Lower leg skin (tissue), 4 donors: ENCODE measurements at places on chromosomes 12 and 14.

- DNase-seq, result no peak
Observed at GRCh38 chr14:55117803-55118441, 11.1 kb upstream of the LGALS3 start.

DNA sequence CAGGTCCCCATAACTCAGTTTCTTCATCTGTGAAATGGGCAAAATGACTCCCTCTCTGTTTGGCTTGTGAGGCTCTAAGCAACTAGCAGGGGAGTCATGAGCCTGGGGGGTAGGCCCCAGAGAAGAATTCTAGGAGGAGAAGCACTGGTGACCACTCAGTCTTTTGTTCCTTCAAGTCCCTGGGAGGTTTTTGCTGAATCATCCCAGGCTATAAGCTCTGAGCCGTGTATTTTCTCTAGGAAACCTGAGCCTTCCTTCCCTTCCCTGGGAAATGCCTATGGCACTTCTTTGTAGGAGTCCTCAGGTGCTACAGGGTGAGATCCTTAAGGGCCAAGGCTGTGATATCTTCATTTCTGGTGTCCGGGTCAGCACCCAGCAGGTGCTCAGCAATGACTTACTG lies 4.5 kb downstream of the RPH3A start:
- no peak for DNase-seq

DNA sequence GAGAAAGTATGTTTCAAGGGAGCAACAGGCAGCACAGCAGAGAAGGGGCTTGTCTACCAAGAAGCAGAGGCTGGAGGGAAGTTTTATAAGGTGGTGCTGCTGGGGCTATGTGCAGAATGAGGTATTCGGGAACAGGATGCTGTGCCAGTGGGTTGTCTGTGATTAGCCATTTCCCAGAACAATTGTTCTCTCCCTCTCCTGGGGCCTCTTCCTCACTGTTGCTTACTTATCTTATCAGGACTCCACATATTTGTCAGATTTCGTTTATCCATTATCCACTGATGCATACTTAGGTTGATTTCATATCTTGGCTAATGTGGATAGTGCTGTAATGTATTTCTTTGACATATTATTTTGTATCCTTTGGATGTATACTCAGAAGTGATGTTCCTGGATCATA lies 195.1 kb upstream of the RTL1 start:
- DNase-seq, result peak; percentile 1

DNA sequence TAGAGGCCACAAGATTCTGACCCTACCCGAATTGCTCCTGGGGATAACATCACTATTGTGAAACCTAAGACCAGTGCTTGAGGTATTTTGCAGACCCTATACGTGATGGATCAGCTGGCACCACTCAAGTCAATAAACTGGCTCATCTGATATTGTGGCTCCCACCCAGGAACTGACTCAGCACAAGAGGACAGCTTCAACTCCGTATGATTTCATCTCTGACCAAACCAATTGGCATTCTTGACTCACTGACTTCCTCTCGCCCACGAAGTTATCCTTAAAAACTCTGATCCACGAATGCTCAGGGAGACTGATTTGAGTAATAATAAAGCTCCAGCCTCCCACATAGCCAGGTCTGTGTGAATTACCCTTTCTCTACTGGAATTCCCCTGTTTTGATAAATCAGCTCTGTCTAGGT lies 1036.1 kb upstream of the TMEM132C start:
- DNase-seq, result no peak

- no peak for DNase-seq
Observed at GRCh38 chr12:126369487-126370463, 1304.5 kb downstream of the AACS start.

DNA sequence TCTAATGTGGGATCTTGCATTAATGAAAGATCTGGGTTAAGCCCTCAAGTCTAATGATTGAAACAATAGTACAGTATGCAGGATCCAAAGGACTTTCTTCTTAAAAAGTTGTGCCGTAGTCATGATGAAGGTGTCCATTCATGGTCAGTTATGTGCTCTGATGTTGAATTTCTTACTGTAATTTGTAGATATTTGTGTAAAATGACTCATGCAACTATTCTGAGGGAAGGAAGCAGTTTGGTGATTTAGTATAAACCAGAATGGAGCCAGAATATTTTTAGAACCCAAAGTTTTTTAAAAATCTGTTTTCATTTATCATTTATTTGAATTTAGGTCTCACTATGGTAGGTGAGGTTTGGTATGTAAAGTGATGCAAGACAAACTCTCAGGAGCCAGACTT lies 151.2 kb downstream of the AKAP6 start:
- no peak for DNase-seq

DNA sequence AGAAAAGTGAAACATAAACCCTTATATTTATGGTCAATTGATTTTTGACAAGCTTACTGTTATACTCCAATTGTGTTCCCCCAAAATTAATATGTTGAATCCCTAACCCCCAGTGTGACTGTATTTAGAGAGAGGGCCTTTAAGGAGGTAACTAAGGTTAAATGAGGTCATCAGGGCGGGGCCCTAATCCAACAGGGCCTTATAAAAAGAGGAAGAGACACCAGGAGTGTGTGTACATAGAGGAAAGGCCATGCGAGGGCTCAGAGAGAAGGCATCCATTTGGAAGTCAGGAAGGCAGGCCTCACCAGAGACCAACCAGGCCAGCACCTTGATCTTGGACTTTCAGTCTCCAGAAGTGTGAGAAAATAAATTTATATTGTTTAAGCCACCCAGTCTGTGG lies 6.5 kb upstream of the VTI1B start:
- DNase-seq, result no peak

- DNase-seq, result no peak
Observed at GRCh38 chr12:51753980-51754675, 94.4 kb downstream of the FIGNL2 start.

DNA sequence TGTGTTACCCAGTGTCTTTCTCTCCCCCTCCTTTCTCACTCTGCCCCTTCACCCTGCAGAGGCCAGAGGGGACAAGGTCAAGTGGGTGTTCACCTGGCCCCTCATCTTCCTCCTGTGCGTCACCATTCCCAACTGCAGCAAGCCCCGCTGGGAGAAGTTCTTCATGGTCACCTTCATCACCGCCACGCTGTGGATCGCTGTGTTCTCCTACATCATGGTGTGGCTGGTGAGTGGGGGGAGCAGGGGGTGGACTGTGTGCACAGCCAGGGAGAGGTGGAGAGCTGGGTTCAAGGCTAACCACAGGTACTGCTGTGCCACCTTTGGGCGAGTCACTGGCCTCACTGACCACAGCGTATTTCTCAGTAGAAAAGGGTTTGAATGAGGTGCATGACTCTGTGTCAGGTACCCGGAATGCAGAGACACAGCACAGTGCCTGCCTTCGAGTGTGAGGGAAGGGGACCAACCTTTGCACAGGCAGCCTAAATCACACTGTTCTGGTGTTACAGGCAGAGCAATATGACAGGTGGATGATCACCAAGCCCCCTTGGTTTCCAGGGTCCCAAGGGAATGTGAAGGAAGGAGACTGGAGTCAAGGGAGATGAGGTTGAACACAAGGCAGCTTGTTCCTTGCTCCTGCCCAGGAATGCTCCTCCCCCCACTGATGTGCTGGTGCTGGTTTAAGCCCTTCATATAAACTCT lies 30.8 kb upstream of the RIN3 start:
- peak; percentile 76 for DNase-seq

GRCh38 chr12:57029457-57029856 lies 13.1 kb upstream of the TAC3 start:
- DNase-seq, result no peak

- no peak for DNase-seq
Observed at GRCh38 chr12:29282031-29282816, 98.7 kb downstream of the ERGIC2 start.

DNA sequence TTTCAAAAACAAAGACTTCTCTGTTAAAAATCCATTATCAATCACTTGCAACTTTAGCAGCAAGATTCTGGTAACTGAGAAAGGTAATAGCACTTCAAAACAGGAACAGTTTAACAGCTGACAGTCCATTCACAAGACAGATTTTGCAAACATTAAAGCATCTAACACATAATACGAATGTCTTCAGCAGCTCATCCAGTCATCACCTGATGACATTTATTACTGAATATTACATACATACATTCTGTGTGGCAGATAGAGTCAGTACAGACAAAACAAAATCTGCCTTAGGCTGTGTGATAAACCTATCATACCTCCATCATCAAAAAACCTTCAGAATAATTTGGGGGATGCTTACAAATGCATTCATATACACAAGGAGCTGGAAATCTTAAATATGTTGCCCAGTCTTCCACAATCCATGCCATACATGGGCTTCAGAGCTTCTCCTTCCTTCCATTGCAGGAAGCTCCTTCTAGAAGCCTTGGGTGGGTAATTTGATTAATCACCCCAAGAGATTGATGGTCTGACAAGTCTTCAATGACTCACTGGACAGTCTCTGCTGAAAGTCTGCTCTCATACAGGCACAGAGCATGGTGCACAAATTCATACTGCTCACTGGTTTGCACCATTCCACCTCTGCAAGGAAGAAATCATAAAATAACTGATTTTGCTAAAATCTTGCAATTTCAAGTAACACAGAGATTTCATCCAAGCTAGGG lies 1.6 kb upstream of the PTPRB start:
- DNase-seq, result no peak

- DNase-seq, result no peak
Observed at GRCh38 chr14:103014466-103015228, 42.7 kb downstream of the CDC42BPB start.

- peak; percentile 29 for DNase-seq
Observed at GRCh38 chr14:50395448-50395847, 1.2 kb downstream of the CDKL1 start.

DNA sequence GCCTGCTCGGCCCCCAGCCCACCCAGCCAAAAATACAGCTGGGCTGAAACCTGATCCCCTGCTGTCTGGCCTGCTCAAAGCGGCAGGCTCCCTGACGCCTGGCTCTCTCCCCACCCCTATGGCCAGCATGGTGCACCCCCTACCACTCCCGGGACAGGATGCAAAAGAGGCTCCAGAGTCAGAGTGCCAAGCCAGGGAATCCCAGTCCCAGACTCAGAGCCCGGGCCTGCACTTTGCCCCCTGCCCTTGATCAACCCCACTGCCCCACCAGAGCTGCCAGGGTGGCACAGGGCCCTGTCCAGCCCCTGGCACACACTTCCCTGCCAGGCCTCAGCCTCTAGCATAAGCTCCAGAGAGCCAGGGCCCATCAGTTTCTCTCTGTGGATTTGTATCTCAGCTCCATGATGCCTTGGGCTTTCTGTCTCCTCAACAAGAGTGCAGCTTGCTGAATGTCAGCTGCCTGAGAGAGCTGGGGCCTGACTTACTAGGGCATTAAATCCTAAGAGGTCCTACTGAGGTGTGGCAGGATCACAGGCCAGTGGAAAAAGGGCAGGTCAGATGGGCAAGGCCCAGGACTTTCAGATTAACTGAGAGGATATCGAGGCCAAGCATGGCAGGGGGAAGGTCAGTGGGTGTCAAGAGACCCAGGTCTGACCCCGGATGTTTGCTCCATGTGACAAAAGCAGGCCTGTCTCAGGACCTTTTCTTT lies 13.9 kb downstream of the ACVRL1 start:
- no peak for DNase-seq

GRCh38 chr12:24360057-24360456 lies 410.6 kb upstream of the SOX5 start:
- DNase-seq, result no peak

- no peak for DNase-seq
Observed at GRCh38 chr14:91376547-91377477, 40.8 kb downstream of the CCDC88C start.

DNA sequence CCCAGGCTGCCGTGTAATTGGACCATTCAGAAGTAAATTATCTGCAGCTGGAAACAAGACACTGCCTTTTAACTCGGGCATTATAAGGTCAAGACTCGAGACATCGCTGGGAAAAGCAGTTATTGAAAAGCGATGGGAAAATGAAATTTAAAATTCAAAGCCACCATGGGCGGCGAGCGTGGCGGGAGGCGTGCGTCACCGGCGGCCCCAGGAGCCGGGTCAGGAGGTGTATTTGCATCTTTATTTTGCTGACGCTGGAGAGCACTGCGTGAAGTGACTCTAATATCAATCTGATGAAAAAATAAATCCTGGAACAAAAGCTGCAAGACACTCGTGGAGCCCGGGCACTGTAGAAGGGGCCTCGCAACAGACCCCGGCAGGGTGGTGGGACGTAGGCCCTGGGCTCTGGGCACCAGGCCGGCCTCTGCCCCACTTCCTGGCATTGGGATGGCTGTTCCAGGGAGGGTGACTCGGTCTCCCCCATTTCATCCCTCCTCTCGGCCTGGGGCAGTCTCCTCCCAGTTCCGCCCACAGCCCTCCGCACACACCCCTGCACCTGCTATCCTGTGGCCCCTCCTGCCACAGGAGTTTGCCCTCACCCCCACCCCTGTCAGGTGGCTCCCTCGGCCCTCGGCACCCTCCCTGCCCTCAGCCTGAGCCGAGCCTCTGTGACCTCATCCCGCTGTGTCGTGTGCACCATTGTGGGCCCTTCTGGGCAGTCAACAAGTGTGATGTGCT lies 196.2 kb downstream of the KIF26A start:
- DNase-seq, result no peak

GRCh38 chr14:90383126-90383730 lies 13.6 kb upstream of the CALM1 start:
- peak; percentile 100 for DNase-seq

GRCh38 chr12:51887476-51888315 lies at the start of gene ANKRD33:
Gene ANKRD33, plus strand, starts transcription at chr12:51888103. Its CDS starts 84 bp downstream, at chr12:51888187.
- peak; percentile 87 for DNase-seq

DNA sequence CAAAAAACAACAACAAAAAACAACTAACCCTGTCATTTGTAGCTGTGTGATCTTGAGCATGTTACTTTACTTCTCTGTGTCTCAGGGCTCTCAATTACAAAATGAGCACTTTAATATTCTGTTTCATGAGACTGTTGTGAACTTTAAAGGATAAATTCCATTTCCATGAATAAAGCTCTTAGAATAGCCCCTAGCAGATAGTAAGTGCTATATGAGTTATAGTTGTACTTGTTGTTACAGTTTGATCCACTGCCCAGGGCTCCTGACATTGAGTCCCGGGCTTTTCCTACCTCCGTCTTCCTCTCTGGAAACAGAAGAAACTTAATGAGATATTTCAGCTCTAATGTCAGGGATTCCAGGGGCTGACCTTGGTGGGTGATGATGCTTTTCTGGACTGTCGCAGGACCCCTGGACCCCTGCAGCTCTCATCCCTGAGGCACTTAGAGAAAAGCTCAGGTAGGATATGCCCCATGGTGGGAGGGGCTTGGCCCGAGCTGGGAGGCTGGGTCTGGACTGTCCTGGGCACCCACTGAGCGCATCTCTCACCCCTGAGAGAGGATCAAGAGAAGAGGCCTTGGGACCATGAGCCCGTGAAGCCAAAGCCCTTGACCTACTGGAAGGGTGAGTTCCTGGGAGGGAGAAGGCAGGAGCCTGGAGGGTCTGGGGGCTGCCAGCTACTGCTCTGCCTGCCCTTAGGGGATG lies 5.1 kb downstream of the P3H3 start:
- no peak for DNase-seq
